Kidney (tissue), 22 donors: ENCODE measurements at places on chromosomes 5 and 9. TPM values are rescaled to one million over a fixed set of nuclear protein-coding genes. Genes with fewer than 3 reads are reported as not detected.
A peak's percentile ranks its signal among the peaks of the same experiment; 100 is the strongest.

DNA sequence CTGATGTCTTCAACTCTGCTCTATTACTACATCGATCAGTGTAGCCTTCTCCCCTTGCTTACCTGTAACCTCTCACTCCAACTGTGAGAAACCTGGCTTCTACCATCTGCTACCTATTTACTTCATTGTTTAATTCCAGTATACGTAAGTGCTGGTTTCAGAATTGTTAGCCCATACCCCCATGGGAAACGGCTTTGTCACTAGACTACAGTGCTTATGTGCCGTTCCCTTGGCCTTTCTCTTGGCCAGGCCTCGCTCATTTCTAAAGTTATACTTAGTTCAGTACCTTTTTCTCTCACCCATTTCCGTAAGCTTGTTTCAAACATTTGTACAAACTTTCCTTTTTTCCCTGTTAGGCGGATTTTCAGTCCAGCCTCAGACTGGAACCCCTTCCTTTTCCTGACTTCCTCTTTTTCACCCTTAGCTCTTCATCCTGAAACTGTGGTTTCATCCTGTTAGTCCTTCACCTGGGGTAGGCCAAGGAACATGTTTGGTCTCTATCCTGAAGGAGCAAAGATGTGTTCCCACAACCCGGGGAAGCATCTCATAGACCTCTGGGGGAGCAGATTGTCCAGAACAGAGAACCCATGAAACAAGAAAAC is 21.7 kb downstream of the ALG2 start:
- DNase-seq = no peak

CD14 gene
- 68.8 TPM for total RNA-seq

PKN3 gene
- total RNA-seq = 14.7 TPM

- DNase-seq = no peak
Measured at GRCh38 chr9:129493706-129494047, 127.2 kb downstream of the C9orf50 start.

- DNase-seq = no peak
Measured at GRCh38 chr9:134293611-134294152, 32.6 kb upstream of the RXRA start.

TMEM174 gene
- total RNA-seq = 1.1 TPM

PCDHA10 gene
- total RNA-seq = 7.6 TPM

- no peak for DNase-seq
Measured at GRCh38 chr9:68749579-68750159, 44.6 kb downstream of the PIP5K1B start.

GRCh38 chr9:26219961-26220360 is 541.7 kb upstream of the TUSC1 start:
- no peak for DNase-seq

- no peak for DNase-seq
Measured at GRCh38 chr5:53542926-53543325, 17.5 kb upstream of the NDUFS4 start.

IGFBPL1 gene
- 0.22 TPM for total RNA-seq

DNA sequence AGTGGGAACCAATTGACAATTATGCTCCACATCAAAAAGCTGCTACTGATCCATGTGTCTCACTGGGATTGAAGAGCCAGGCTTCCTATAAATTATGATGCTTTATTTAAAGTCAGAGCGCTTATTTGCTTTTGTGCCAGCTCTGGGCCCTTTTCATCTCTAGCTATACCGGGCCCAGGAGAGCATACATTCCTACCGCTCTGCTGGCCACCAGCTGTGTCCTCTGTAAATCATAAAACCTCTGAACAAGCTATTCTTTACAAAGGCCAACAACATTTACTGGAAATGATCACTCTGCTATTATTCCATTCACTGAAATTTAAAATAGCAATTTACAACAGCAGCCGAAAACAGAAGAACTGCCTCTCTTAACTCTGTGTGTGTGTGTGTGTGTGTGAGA is 86.6 kb downstream of the ZNF608 start:
- no peak for DNase-seq

GRCh38 chr9:134698111-134698510 is 56.5 kb downstream of the COL5A1 start:
- no peak for DNase-seq

LRRC19 gene
- total RNA-seq = 14.8 TPM

PRUNE2 gene
- 65.1 TPM for total RNA-seq

DNA sequence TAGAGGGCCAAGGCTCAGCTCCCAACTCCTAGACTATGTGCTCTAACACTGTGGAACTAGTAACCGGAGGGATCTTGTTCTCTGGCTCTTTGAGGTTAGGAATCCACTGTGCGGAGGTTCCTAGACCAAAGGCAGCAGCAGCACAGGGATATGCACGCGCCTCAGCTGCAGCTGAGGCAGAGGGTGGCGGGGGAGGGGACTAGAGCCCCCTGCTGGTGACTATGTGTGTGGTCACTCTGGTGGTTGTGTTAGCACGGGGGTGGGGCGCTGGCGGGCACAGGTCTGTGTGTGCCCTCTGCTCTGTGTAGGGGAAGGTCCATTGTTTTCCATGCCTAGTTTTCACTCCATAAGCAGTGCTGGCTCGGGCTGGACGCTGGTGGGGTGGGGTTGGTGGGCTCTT is 458.0 kb upstream of the IZUMO3 start:
- DNase-seq = no peak

DNM1 gene
- total RNA-seq = 22.6 TPM

OLFML2A gene
- 12.2 TPM for total RNA-seq

GRCh38 chr9:106304401-106304920 is 558.5 kb upstream of the ZNF462 start:
- DNase-seq = no peak

DNA sequence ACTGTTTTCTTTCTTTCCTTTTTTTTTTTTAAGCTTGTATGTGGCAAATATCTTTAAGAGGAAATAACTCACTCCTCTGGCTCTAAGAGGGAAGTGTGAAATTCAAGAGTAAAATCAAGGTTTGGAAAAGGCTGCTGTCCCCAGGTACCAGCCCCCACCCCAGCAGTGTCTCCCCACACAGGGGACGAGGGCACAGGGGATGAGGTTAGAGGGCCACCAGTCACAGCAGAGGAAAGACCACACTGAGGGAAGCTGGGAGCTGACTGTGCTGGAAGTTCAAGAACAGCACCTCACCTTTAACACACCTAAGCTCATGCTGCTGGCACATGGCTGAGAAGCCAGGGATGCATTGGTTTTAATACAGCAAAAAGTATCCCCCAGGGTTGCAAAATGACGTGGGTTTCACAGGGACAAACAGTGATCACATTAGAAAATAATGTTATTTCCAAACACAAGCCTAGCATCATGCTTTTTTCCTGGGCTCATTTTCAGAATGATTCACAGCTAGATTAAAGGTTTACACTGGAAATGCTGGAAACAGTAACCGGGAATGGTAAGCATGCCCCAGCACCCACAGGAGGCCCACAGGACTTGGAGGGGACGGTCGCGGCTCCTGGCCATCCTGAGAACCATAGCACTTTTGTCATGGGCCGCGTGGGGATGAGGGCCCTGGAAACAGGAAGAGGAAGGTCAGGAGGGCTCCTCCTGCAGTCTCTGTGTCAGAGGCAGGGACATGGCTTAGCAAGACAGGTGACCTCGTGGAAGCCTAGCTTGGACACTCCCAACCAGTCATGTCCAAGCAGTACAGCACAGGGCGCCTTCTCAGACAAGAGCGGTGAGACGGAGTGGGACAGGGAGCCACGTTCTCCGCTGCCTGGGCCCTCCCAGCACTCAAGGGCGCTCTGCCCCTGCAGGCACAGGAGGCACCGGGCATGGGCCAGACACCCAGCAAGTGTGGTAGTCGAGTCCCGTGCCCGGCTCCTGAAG is 6.9 kb downstream of the LPCAT1 start:
- DNase-seq = peak; percentile 8

DNA sequence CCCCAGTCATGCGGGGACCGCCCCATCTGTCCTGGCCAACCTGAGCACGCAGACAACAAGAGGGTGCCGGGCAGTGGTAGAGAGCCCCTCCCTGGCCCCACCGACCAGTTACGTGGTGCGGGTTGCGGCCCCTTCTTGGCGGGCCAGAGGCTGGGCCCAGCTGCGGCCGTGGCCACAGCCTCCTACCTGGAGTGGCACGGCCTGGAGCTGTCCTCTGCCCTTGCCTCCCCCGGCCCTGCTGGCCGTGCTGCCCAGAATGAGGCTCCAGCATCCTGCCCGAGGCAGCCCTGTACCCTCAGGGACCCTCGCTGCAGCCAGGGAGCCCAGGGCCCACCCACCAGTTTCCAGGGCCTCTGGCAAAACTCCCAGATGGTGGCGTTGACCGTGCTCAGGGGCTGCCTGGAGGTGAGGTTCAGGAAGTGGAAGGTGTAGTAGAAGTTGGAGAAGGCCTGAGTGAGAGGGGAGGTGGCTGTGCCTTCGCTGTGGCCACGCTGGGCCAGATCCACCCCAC is 5.7 kb downstream of the ENTPD8 start:
- DNase-seq = no peak

DNA sequence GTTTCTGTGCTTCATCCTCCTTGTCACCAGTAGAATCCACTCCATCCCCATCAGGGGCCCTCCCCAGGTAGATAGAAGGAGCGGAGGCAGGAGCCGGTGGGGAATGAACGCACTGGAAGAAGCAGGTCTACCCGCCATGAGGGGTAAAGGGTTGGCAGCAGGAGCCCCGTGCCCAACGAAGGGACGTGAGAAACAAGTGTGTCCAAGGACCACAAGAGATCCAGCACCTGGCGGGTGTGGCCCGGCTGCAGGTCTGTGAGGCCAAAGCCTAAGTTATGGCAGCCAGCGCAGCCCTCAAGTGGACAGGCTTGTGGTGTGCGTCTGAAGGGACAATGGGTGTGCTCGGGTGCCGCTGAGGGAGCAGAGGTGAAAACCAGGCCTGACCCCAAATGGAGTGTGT is 94.3 kb downstream of the IRX2 start:
- no peak for DNase-seq

DEPDC1B gene
- 0.50 TPM for total RNA-seq

GABBR2 gene
- total RNA-seq = 0.06 TPM

PCAT7 gene
- total RNA-seq = 0.28 TPM

SAXO1 gene
- 0.35 TPM for total RNA-seq
